ENCODE measurements at places on chromosomes 4 and X.

DNA sequence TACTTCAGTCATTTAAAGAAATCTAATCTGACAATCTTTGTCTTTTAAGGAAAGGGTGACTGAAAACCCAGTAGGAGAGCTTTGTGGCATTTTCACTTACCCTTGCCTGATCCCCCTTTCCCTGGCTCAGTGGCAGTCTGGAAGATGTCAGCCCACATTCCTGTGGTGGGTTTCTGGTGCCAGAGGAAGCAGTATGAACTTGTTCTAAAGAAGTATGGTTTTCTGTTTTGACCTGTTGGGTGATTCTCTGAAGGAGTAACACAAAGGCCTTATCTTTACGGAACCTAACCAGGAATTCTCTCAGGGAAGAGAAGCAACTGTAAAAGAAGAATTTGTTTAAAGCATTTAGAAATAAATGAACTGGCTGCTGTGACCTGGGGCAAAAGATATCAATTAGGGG is 41.9 kb downstream of the BMP15 start:
- H3K27ac ChIP-seq = no peak overlapping the region
- no peaks in the 10 kb centered on the region for H3K36me3 ChIP-seq
- no peak for DNase-seq
- H3K4me1 ChIP-seq = no peaks in the 10 kb centered on the region
- H3K27me3 ChIP-seq = peaks cover 57% of the 10 kb centered on the region

DNA sequence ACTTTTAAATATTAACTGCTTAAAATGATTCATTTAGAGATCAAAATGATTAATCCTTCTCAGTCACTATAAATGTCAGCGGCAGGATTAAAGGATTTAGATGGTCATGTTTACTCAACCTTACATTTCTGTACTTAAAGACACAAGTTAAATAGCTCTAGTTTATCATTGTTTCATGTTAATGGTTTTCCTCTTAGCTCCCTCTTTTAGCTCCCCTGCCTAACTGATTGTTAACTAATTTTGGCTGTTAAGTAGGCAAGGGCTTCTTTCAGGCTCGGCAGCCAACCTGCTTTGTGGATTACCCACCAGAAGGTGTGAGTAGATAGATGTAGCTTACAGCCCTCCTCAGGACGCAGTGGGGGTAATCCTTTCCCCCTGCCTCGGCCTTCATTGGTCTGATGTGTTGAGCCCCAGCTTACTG is 96.0 kb downstream of the TENM3 start:
- H3K4me1 ChIP-seq = no peaks in the 10 kb centered on the region
- DNase-seq = no peak
- H3K36me3 ChIP-seq = no peaks in the 10 kb centered on the region
- H3K4me3 ChIP-seq = no peak overlapping the region

DNA sequence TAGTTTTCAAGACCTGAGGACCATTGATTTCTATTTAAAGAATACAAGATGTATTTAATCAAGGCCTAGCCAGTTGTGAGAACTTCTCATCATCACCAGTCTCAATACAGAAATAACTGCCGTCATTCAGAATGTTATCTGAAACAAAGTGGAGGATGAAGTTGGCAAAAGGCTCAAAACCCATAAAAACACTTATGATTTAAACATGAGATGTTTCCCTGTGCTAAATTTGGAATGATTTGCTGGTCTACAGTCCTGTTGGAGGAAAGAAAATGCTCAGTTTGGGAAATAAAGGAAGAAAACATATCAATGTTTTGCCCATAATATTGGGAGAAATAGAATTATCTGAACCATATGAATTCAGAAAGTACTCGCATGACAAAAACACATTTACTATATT is 192.2 kb downstream of the ADGRA3 start:
- H3K4me3 ChIP-seq = no peak overlapping the region
- H3K4me1 ChIP-seq = no peaks in the 10 kb centered on the region
- no peak for DNase-seq
- no peaks in the 10 kb centered on the region for H3K36me3 ChIP-seq

DNA sequence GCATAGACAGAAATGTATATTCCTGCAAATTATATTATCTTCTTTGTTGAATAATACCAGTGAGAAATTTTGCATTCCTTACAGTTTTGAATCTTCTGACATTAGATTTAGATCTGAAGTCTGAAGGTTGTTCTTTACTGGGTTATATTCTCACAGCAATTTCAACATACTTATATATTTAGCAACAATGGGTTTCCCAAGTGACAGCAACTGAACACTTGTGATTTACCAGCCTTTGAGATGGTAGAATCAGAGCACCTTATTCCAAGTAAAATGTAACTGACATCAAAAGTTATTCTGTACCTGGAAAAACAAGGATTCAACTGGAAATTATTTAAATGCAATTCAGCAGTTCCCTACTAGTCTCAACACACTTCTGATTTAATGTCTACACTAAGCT is 66.0 kb downstream of the RELL1 start:
- H3K27me3 ChIP-seq = no peaks in the 10 kb centered on the region
- H3K4me1 ChIP-seq = peaks cover 15% of the 10 kb centered on the region
- H3K36me3 ChIP-seq = peaks cover 41% of the 10 kb centered on the region
- no peak overlapping the region for H3K27ac ChIP-seq

DNA sequence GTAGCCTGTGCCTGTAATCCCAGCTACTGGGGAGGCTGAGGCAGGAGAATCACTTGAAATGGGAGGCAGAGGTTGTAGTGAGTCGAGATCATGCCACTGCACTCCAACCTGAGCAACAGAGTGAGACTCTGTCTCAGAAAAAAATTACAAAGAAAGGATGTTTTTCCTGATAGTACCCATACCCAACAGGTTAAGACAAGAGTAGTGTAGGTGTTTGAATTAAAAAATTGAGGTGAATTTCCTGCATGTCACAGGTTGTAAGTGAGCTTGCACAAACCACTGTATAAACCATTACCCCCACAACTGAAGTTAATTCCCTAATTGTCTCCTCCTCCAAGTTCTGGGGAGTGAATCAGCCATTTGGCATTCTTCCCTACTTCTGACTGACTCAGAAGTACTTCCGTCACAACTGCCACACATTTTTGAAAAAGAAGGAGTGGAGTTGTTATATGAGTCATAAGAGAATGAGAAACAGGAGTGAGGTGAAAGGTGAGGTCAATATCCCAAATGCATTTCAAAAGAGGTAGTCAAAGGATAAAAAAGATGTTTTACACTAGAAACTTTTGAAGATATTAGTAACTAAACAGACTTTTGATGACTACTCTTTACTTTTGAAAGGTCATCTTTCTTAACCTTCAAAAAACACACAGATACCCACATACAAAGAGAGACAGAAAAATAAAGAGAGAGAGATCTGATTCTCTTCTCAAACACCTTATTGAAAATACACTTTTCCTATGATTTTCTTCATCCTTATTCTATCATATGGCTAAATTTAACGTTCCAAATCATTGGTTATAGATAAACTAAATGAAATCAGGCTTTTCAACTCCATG is 134.5 kb downstream of the BTC start:
- no peak overlapping the region for H3K27ac ChIP-seq
- H3K4me1 ChIP-seq = peaks cover 2% of the 10 kb centered on the region
- peaks cover 3% of the 10 kb centered on the region for H3K27me3 ChIP-seq
- no peak for DNase-seq
- no peaks in the 10 kb centered on the region for H3K36me3 ChIP-seq
- H3K4me3 ChIP-seq = no peak overlapping the region
